Epithelial cell of prostate (primary cell): ENCODE measurements at places on chromosomes 11 and 22.

DNA sequence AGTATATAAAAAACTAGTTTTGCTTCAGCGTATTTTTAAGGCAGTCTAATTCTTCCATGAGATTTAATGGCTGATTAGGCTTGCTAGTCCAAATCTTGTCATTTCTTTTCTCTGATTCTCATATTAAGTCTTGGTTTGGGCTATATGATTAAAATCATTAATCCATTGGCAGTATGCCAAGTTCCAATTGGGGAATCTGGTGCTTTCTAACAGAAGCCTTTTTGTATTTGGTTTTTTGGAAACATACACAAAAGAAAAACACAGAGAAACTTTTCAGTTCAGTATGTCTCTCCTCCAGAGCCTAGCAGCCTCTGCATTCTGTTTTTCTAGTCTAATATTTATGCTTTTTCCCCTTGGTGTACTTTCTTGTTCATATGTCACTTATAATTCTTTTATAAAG is 37.9 kb downstream of the SWAP70 start:
- no peak for DNase-seq

GRCh38 chr11:66478729-66479393 is 1.4 kb upstream of the DPP3 start:
- DNase-seq, result no peak

- no peak for DNase-seq
These were observed 156.8 kb downstream of the MYO18B start for GRCh38 chr22:25898707-25899365.

DNA sequence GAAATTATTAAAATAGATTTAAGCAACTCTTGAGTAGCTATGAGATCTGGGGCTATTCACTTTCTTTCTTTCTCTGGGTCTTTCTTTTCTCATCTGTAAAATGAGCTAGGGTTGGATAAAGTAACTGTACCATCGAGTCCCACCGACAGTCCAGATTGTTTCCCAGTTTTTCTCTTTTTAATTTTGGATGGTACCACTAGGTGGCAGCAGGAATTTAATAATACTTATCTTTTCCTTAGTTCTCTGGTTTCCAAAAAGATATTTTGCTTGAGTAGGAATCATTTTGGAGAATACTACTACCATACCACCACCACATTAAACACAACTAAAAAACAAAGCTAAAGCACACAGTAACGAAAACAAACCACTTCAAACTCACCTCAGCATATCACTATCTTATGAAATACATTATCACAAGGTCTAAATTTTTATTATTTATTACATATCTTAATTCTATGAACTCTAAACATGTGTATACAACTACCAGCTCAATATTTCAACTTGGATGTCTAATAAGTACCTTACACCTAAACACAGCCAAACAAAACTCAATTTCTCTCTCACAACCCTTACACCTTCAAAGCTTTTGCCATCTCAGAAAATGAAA is 584.0 kb downstream of the KCNA4 start:
- no peak for DNase-seq

GRCh38 chr11:106172386-106172991 is 95.0 kb downstream of the AASDHPPT start:
- DNase-seq, result no peak

DNA sequence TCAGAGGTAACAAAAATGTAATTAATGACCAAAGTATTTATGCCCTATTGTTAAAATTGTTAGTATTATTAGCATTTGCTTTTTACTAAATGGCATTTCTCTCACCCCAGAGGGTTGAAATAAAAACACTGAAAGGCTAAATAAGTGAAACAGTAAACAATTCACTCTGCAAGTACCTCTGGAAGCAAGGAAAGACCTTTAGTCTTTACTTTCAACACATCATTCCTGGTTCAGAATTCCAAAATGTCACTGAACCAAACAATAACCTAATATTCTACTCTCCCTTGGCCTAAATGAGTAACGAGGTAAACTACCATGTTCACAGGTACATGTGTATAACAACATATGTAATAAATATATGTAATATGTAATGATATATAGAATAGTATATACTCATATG is 369.3 kb downstream of the TTC28 start:
- DNase-seq, result no peak

DNA sequence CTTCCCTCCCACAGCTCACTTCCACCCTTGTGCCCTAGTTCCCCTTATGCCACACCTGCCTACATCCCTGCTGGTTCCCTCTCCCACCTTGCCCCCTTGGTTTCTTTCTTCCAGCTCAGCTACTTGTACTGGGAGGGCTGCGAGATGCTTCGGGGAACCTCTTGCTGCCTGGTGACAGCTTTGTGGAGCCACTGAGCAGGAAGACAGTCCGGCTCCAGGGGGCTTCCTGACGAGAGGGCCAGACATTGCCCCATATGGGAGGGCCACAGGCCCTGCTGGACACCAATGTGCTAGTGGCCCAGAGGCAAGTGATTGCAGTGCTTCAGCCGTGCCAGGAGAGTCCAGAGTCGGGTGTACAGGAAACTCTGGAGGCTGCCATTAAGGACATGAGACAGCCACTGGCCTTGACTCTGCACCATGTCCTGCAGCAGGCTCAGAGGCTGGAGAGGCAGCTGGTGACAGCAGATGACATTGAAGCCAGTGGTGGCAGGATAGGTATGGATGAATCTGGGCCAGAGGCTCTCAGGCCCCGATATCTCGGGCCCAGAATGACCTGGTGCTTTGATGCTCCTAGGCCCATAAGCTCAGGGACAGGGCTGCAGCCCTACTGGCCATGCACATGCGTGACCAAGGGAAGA is 54.3 kb downstream of the BTG4 start:
- no peak for DNase-seq

- no peak for DNase-seq
These were observed 13.0 kb upstream of the CHRM4 start for GRCh38 chr11:46404476-46405017.

- no peak for DNase-seq
These were observed 929.9 kb downstream of the NTM start for GRCh38 chr11:132300283-132300682.

DNA sequence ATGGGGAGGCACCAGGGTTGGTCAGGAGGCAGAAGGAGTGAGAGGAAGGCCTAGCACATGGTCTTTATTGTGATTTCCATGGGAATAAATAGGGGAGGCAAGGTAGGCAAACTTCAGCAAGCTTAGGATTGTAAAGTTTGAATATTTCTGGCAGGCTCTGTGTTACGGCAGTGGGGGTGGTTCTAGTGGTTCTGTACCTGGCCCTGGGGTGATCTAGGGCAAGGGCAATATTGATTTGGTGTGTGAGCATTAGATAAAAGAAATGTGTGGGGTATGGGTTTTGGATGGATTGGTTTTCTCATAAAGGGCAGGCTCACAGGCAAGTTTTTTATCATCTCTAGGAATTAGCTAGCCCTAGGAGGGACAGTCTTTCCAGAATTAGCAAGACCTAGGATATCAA is 584.0 kb downstream of the OPCML start:
- no peak for DNase-seq

GRCh38 chr11:79830446-79830845 is 389.6 kb upstream of the TENM4 start:
- no peak for DNase-seq

GRCh38 chr11:44833221-44833876 is 106.6 kb downstream of the TSPAN18 start:
- no peak for DNase-seq

DNA sequence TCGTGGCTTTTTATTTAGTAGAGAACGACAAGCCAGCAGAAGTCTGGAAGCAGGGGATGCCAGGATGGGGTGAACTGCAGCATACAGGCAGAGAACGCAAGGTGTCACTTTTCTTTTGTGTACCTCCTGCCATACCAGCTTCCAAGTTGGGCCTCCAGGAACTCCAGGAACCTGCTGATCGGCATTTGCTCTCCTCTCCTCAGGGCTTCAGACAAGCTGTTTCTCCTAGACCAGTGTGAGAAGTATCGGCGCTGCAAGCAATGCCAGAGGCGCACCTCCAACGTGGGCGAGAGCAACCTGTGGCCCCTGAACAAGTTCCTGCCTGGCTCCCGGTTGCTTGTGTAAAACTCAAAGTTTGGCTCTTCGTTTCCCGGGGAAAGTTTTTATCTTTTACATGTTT is 47.7 kb downstream of the CCDC81 start:
- no peak for DNase-seq

DNA sequence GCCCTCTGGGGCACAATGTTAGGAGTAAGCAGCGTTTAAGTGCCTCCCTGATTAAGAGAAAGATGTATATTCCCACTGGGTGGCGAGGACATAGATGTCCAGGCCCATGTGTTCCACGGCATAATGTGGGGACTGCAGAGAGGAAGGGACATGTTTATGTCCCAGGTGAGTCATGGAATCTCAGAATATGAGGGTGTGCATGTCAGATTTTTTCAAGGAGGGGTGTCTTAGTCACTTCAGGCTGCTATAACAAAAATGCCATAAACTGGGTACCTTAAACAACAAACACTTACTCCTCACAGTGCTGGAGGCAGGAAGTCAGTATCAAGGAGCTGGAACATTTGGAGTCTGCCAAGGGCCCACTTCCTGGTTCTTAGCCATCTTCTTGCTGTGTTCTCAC is 55.1 kb downstream of the BCR start:
- DNase-seq, result no peak

GRCh38 chr11:128161994-128162393 is 425.4 kb downstream of the ETS1 start:
- no peak for DNase-seq

DNA sequence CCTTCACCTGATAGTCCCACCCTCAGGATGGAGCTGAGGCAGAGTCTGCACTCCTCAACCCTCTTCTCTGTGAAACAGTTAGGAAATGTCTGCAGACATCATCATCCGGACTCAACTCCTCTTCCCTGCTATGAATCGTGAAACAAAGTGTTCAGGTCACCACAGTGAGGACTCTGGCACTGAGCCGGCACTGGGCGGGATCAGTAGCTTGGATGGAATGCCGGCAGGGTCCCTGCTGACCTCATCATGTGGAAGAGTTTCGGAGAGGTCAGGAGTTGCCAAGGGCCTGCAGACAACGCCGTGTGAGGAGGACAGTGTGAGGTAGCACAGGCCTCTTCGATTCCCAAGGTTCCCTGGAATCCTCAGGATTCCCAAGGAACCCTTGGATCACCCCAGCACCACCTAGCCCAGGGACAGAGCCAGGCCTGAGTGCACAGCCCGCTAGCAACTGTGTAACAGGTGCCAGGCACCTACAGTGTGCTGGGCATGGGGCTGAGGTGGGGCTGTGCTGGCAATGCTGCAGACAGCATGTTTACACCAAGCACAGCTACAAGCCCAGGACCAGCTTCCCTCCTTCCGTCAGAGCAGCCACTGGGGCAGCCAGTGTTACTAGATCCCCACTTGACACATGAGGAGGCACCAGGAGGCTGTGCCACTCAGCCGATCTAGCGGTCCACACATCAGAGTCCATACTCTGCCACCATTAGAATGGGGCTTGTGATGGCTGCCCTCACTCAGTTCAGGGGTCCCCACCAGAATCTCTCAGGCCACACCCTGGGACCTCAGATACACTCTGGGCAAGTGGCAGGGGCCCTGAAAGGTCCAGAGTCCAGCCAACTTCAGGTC is 693 bp upstream of the LINC01488 start:
- no peak for DNase-seq

GRCh38 chr11:82719361-82720105 is 14.1 kb downstream of the FAM181B start:
- no peak for DNase-seq

GRCh38 chr11:94934362-94934761 is 39.0 kb downstream of the CWC15 start:
- DNase-seq, result no peak

DNA sequence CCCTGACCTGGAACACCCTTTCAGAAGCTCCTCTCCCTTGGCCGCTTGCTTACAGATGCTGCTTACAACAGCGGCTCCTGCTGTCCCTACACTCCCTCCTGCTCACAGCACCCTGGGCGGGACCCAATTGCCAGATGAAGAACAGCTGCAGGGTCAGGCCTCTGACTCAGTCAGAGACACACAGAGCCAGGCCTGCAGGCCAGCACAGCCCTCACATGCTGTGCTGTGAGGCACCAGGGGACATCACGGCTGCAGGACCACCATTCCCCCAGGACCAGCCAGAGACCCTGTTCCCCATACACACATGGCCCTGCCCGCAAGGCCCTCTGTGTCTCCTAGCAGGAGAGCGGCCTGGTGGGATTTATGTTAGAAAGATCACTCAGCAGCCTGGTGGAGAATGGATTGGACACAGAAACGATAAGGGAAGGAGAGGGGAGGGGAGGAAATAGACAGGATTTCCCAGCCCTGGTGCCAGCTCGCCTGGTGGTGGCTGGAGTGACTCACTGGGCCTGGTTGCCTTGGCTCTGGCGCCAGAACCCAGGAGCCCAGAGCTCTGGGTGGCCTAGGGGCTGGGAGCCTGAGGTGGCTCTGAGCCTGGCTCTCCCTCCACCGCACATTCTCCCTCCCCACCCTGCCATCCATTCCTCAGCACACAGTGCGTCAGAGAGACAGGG is 6.7 kb downstream of the CAPN5 start:
- DNase-seq, result no peak

DNA sequence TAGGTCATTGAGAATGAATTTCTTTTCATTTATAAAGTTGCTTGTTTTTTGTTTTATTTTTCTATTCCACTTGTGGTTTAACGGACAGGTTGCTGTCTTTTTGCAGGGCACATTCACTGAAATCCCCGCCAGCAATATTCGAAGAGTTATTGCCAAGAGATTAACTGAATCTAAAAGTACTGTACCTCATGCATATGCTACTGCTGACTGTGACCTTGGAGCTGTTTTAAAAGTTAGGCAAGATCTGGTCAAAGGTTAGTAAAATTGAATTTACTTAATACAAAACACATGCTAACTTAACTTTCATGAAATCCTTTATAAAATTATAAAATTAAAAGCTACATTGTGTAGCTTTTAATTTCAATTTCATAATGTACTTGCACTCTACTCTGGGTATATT is 53.6 kb downstream of the PDHX start:
- no peak for DNase-seq

DNA sequence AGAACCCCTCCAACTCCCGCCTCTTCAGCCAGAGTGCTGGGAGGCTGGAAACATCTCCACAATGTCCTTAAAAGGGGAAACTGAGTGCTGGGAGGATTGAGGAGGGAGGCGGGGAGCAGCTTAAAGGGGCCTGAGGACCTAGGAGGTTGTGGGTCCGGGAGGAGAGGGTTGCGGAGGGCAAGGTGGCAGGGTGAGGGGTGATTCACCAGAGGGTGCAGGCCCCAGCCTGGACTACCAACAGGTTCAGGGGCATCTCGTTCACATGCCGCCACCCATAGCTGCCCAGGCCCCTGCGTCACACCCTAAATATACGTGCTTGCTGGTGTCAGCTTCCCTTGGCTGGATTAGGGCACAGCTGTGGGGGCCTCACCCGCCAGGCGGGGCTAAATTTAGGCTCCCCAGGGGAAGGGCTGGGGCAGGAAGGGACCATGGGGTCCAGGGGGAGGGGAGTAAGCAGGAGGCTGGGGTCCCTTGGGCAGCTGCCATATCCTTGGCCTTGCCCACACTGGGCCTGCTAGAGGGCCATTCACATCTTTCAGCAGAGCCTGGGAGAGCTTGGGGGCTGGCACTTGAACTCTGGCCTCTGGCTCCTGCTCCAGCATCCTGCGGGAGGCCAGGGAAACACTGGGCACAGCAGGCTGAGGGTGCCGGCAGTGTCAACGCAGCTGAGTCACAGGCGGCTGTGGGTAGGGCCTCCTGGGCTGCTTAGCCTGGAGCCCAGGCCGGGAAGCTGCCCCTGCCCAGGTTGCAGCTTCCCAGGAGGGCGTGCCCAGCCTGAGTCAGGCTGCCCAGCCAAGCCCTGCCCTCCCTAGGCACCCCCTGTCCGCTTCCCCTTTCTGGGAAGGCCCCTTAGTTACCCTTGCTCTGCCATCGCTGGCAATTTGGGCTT is 1.3 kb downstream of the EHBP1L1 start:
- DNase-seq, result no peak
